NB4 (cell line): ENCODE measurements at places on chromosomes 11 and 22.

GRCh38 chr22:47172771-47173534 lies 410.5 kb downstream of the TBC1D22A start:
- no peak for DNase-seq

GRCh38 chr11:118892514-118892913 lies 8.8 kb downstream of the CXCR5 start:
- DNase-seq, result no peak

DNA sequence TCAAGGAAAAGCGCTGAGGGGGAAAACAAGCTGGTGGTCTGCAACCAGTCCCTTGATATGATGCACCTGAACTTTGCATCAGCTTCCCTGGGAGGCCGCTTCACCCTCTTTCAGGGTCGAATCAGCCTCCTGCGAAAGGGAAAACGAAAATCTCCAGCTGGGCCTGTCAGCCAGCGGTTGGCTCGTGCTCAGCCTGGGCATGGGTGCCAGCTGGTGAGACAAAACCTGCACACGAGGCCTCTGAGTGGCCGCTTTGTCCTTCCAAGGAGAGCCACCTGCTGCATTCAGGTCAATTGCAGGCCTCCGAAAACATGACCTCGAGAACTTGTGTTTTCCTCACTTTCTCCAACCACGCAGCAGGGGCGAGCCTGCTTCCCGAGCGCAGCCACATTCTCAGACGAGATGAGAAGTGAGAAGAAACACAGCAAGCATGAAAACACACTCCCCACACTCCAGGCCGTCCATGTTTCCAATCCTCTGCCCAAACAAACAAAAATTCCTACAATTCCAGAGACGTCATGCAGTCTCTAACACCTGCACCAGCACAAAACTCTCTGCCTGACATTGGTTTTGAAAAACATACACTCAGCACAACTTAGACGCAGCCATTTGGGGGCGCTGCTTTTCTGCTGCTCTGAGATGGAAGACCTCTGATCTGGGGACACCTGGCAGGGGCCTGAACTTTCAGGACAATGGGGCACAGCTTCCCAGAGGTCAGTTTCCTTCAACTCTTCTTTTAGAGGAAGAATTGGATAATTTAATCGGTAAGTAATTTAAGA lies 77.1 kb downstream of the DHCR7 start:
- DNase-seq, result no peak

DNA sequence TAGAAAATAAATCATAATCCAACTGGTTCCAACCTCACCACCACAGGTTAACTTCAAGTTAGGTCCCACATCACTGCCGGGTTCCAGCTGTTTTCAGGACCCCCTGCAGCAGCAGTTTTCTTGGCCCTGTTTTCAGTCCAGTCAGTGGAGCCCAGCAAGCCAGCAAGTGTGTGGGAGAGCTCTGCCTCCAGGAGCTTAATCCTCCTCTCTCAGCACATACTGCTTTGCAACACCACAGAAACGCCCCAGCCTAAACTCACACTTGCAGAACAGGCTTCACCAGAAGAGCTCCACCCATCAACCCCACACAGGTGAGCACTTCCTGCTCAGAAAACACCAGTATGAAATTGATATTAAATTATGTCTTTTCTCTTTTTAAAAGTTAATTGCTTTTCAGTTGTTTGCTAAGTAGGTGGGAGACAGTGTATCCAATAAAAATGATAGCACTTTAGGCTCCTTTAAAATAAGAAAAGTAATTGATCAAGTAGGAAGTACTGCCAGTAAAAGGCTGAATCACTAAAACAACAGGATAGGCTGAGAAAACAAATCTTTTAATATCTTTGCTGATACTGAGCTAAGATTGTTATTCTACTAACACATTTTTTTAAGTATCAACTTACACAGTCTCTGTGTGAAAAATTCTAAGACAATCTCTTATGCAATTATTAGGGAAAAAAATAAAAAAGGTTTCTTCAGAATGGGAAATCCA lies 81.5 kb upstream of the TP53AIP1 start:
- no peak for DNase-seq

DNA sequence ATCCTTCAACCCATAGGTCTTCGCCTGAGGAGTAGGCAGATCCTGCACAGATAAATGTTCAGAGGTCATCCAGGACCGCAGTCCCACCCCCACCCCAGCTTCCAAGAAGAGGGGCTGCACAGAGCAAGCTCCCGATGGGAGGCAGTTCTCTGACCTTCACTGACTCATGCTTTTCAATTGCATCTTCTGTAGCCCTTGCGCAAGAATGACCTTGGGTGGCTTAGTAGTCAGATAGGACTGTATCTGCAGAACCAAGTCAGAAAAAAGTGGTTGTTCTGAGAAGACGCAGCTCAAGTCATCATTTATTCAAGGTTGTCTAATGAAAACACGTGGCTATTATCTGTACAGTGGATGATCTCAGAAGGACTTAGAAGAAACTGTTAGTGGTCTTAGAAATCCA lies 16.4 kb upstream of the GRAMD1B start:
- DNase-seq, result peak; percentile 87
